ENCODE measurements at places on chromosomes 13 and 19.

DNA sequence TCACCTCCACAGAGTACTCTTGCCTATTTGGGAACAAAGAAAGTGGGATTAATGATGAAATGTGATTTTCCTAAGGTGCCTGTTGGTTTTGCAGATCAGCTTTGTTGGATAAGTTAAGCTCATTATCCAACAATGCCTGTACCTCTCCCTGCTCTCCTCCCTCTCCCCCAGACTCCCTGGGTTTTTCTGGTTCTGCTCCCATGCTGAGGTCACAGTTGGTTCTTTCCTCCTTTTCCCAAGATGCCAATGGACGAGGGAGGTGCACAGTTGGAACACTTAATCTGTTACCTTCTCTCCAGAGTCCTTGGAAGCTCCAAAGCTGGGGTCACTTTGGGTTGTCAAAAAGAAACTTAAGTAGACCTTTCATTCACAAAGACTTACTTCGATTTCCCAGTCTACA lies 1.6 kb downstream of the OXGR1 start:
- peaks cover 3% of the 10 kb centered on the region for H3K4me1 ChIP-seq
- peaks cover 17% of the 10 kb centered on the region for H3K27me3 ChIP-seq
- no peak for DNase-seq
- H3K4me3 ChIP-seq, result no peak overlapping the region
- no peaks in the 10 kb centered on the region for H3K36me3 ChIP-seq

GRCh38 chr19:20640023-20640422 lies 21.3 kb downstream of the ZNF626 start:
- H3K36me3 ChIP-seq, result peaks cover 27% of the 10 kb centered on the region
- H3K27me3 ChIP-seq, result no peaks in the 10 kb centered on the region
- DNase-seq, result no peak
- H3K4me3 ChIP-seq, result no peak overlapping the region
- no peak overlapping the region for H3K27ac ChIP-seq
- H3K4me1 ChIP-seq, result no peaks in the 10 kb centered on the region

GRCh38 chr19:40543029-40543597 lies 33.6 kb upstream of the SHKBP1 start:
- DNase-seq, result no peak
- no peaks in the 10 kb centered on the region for H3K27me3 ChIP-seq
- no peak overlapping the region for H3K4me3 ChIP-seq
- no peak overlapping the region for H3K27ac ChIP-seq
- H3K4me1 ChIP-seq, result no peaks in the 10 kb centered on the region

DNA sequence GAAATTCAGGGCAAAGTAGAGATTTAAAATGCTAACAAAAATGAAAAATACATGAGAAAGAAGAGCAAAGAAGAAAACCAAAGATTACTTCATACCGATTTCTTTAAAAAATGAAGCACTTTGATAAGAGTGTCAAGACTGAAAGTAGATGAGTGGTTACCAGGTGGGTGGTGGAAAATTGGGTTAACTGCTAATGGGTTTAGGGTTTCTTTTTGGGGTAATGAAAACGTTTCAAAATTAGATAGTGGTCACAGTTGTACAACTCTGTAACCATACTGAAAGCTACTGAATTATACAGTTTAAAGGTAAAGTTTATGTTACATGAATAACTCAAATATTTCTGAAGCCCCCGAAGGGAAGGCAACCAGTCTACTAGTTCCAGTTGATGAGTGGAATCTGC lies 179.4 kb downstream of the NDFIP2 start:
- H3K27me3 ChIP-seq, result no peaks in the 10 kb centered on the region
- DNase-seq, result no peak
- H3K4me3 ChIP-seq, result no peak overlapping the region
- no peak overlapping the region for H3K27ac ChIP-seq
- no peaks in the 10 kb centered on the region for H3K4me1 ChIP-seq

DNA sequence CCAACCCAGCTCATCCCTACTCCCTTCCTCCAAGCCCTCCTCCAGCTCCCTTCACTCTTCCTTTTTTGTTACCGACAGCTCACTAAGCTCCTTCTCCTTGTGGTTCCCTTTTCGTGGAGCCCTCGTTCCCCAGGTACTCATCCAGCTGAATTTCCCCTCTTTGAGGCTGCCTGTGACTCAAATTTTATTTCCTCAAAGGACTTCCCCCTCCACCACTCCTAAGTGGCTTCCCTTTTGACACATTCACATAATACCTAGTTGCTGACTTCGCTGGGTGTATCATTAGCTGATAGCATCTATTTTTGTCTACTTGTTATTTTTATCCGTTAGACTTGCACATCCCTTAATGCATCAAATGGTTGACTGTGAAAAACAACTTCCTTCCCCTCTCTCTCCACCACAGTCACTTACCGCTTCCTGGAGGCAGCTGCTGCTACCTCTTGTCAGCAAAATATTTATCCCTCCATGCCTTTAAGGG lies 14.5 kb downstream of the FFAR2 start:
- no peak for DNase-seq
- no peak overlapping the region for H3K27ac ChIP-seq
- H3K36me3 ChIP-seq, result no peaks in the 10 kb centered on the region
- no peaks in the 10 kb centered on the region for H3K27me3 ChIP-seq
- H3K4me3 ChIP-seq, result no peak overlapping the region

GRCh38 chr19:29945017-29945416 lies 3.0 kb downstream of the URI1 start:
- no peak overlapping the region for H3K4me3 ChIP-seq
- H3K27ac ChIP-seq, result no peak overlapping the region
- H3K4me1 ChIP-seq, result peaks cover 3% of the 10 kb centered on the region
- no peaks in the 10 kb centered on the region for H3K36me3 ChIP-seq

- no peaks in the 10 kb centered on the region for H3K27me3 ChIP-seq
- H3K4me3 ChIP-seq, result no peak overlapping the region
- H3K36me3 ChIP-seq, result no peaks in the 10 kb centered on the region
- H3K4me1 ChIP-seq, result peaks cover 7% of the 10 kb centered on the region
- no peak for DNase-seq
These were observed 1.6 kb upstream of the ZBTB7A start for GRCh38 chr19:4068047-4068966.

DNA sequence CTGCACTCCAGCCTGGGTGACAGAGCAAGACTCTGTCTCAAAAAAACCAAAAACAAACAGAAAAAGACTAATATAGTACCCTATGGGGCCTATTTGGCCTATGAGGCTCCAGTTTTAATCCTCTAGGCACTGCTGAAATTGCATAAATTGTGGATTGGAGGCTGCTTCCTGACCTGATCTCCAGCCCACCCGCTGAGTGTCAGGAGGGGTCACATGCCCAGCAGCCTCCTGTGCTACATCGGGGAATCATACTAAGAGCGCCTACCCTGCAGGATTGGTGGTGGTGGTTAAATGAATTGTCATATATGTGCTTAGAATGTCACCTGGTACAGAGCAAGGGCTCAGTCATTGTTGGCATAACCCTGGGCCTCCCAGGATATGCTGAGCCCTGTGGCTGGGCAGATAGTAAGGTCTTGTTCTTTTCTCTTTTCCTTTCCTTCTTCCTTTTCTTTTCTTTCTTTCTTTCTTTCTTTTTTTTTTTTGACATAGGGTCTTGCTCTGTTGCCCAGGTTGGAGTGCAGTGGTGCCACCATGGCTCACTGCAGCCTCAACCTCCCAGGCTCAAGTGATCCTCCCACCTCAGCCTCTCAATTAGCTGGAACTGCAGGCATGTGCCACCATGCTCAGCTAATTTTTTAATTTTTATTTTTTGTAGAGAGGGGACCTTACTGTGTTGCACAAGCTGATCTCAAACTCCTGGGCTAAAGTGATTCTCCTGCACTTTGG lies 31.3 kb downstream of the LTBP4 start:
- H3K36me3 ChIP-seq, result peaks cover 2% of the 10 kb centered on the region
- H3K4me1 ChIP-seq, result peaks cover 16% of the 10 kb centered on the region
- H3K4me3 ChIP-seq, result no peak overlapping the region
- H3K27me3 ChIP-seq, result no peaks in the 10 kb centered on the region

- H3K4me1 ChIP-seq, result no peaks in the 10 kb centered on the region
- H3K4me3 ChIP-seq, result no peak overlapping the region
- no peak for DNase-seq
- no peaks in the 10 kb centered on the region for H3K27me3 ChIP-seq
These were observed 7.5 kb downstream of the TEX29 start for GRCh38 chr13:111327730-111328573.

- no peak overlapping the region for H3K27ac ChIP-seq
- H3K27me3 ChIP-seq, result no peaks in the 10 kb centered on the region
- DNase-seq, result no peak
- H3K36me3 ChIP-seq, result no peaks in the 10 kb centered on the region
- no peak overlapping the region for H3K4me3 ChIP-seq
These were observed 955.1 kb downstream of the DIAPH3 start for GRCh38 chr13:59208405-59209195.

DNA sequence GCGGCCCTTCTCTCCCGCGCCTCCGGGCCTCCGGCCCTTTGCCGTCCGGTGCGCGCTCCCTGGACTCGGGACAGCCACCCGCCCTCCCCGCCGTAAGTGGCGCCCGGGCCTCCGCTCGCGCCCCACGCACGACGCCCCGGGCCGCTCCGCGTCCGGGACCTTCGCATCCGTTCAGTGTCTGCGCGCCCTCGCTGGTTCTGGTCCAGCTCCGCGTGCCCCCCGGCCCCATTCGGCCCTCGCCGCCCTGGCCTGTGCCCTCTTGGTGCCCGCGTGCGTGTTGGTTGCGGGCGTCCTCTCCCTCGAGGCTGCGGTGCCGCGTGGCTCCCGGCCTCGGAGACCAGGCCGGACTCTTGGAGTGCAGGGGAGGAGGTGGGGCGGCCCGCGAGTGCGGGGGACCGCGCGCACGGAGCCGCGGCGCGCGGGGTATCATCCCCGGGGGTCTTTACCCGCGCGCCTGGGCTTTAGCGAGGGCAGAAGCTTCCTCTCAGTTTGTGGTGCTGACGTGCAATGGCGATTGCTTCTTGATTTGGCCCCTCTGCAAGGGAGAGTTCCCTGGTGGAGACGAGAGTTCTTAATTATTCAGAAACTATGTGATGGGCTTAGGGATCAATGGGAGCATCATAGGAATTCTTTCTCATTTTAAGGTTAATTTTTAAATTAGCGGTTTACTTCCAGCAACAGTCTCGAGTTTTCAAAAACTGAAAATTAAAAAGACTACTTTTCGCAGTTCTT lies 757 bp downstream of the WASF3 start:
- peaks cover 8% of the 10 kb centered on the region for H3K27me3 ChIP-seq
- H3K4me1 ChIP-seq, result peaks cover 20% of the 10 kb centered on the region
- peak overlapping the region; percentile 44 for H3K27ac ChIP-seq
- peak overlapping the region; percentile 65 for H3K4me3 ChIP-seq
- no peaks in the 10 kb centered on the region for H3K36me3 ChIP-seq
- DNase-seq, result peak; percentile 13

GRCh38 chr19:20558011-20558410 lies 7.6 kb downstream of the ZNF737 start:
- H3K4me1 ChIP-seq, result no peaks in the 10 kb centered on the region
- H3K27ac ChIP-seq, result no peak overlapping the region
- H3K27me3 ChIP-seq, result no peaks in the 10 kb centered on the region
- DNase-seq, result no peak

- H3K27ac ChIP-seq, result no peak overlapping the region
- no peak overlapping the region for H3K4me3 ChIP-seq
- peaks cover 6% of the 10 kb centered on the region for H3K4me1 ChIP-seq
- H3K27me3 ChIP-seq, result no peaks in the 10 kb centered on the region
- peak; percentile 84 for DNase-seq
- peaks cover 14% of the 10 kb centered on the region for H3K36me3 ChIP-seq
These were observed 4.3 kb downstream of the CD37 start for GRCh38 chr19:49339301-49340068.

DNA sequence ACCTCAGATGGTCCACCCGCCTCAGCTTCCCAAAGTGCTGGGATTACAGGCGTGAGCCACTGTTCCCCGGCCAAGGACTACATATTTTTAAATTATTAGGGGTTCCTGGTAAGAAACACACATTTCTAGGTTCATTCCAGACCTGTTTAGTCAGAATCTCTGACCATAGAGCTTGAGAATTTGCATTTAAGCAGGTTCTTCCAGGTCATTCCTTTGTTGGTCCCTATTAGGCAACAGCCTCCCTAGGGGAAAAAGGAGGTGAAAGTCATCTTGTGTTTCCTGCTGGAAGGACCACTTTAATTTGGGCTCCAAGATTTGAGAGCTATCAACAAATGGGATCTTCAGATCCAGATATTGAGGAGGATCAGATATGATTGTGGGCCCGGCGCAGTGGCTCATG lies 16.3 kb downstream of the S1PR2 start:
- no peak overlapping the region for H3K27ac ChIP-seq
- H3K36me3 ChIP-seq, result no peaks in the 10 kb centered on the region
- H3K4me1 ChIP-seq, result no peaks in the 10 kb centered on the region
- no peak overlapping the region for H3K4me3 ChIP-seq
- no peaks in the 10 kb centered on the region for H3K27me3 ChIP-seq
- DNase-seq, result peak; percentile 71

DNA sequence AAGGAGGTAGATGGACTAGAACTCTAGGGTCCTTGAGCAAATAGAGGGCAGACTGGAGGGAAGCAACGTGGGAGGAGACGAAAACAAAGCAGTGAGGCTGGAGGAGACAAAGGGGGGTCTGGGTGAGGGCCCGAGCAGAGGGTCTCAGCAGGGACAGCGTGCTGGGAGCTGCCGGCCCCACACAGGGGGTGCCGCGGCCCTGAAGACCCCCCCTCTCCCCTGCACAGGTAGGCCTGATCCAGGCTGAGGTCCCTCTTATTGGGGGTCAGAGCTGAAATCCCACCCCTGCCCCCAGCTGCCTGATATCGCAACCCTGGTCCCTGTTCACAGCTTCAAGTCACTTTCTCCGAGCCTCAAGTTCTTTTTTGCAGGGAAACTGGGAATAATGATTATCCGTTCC lies 8.7 kb downstream of the EPS8L1 start:
- DNase-seq, result no peak
- H3K36me3 ChIP-seq, result no peaks in the 10 kb centered on the region
- H3K4me1 ChIP-seq, result peaks cover 30% of the 10 kb centered on the region
- H3K27ac ChIP-seq, result no peak overlapping the region

- no peak overlapping the region for H3K27ac ChIP-seq
- H3K27me3 ChIP-seq, result no peaks in the 10 kb centered on the region
- H3K36me3 ChIP-seq, result no peaks in the 10 kb centered on the region
- no peak overlapping the region for H3K4me3 ChIP-seq
- H3K4me1 ChIP-seq, result no peaks in the 10 kb centered on the region
These were observed 299.0 kb downstream of the ITGBL1 start for GRCh38 chr13:101751488-101751887.

DNA sequence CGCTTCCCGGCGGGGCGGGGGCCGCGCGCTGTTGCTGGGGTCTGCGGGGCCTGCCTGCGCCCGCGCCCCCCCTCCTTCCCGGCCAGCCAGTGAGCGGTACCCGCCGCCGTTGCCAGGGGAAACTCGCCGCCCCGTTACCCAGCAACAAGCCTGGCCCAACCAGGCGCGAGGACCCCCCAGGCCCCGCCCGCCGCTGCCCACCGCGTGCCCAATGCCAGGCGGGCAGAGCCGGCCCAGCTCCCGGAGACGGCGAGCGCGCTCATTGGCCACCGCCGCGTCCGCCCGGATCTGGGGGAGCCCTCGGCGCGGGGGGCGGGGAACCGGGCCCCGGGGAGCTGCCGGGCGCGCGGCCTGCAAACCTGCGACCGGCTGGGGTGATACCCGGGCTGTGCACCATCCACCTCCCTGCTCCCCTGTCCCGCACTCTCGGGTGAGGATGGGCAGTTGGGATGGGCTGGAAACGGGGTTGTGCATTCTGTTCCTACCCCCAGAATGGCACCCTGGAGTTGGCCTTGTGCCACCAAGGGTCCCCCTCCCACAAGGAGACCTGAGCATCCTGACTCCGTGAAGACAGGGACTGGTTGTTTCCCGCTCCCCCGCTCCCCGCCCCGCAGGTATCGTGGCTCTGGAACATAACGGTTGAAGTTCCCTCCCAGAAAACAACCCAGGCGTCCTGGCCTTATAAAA lies 8.8 kb upstream of the BBC3 start:
- no peaks in the 10 kb centered on the region for H3K27me3 ChIP-seq
- peak; percentile 47 for DNase-seq
- peak overlapping the region; percentile 25 for H3K4me3 ChIP-seq

- no peaks in the 10 kb centered on the region for H3K27me3 ChIP-seq
- DNase-seq, result no peak
- no peak overlapping the region for H3K27ac ChIP-seq
- no peaks in the 10 kb centered on the region for H3K4me1 ChIP-seq
- H3K4me3 ChIP-seq, result no peak overlapping the region
These were observed 137.9 kb downstream of the MTUS2 start for GRCh38 chr13:28958018-28958417.

Data from astrocyte (in vitro differentiated cells and primary cell).